GOT3 (cell line): ENCODE measurements at places on chromosomes 5 and 9.

- DNase-seq, result no peak
These were observed 372.3 kb upstream of the CDH18 start for GRCh38 chr5:20360263-20360662.

DNA sequence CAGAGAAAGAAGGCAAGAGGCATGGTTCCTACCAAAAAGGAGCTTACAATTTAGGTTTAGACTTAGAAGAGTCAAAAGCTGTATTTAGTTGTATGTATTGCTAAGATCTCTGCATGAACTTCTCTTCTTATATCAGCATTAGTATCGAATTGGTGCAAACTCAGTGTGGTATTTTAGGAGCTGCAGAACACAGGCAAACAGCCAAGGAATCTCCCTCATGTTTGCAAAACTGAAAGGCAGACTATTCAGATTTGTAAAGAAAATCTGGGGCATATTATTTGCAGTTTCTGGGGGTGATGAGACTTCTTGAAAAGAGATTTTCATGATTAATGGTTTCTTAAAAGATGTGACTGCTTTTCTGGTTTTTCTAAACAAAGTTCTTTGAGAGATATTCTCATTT lies 252.7 kb downstream of the CEMIP2 start:
- DNase-seq, result no peak

DNA sequence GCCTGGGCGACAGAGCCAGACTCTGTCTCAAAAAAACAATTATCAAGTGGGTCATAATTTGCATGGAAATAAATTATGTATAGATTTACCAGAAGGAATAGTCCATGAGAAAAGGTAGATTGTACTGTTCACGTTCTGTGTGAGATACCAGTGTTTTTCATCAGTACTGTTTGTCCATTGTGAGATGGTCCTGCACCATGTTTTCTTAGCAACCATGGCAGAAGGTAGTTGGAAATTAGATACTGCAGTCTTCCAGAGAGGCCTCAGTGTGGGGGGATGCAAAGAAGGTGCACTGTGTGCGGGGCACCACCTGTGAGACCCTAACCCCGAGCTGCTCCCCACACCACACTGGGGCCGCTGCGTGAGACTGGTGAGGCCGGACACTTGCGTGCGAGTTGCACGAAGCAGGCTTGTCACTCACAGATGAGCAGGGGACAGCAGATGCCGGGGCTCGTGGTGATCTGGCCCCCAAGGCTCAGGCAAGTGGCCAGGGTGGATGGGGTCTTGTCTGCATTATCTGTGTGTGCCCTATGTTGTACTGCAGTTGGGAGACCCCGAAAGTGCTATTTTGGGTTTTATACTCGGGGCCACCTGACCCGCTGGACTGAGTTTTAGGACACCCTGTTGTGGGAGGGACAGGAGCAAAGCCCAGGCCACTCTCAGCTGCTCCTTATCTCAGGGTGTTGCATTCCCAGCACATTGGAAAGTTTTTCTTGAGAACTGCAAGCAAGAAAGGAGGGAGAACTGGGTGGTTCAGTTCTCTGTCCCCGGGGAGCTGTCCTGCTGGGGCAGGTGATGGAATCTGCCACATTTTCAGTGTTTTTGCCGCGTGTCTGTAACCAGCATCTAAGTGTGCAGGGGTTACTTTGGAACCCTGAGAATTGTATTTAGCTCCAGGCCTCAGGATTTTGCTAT lies 61.9 kb downstream of the EHMT1 start:
- no peak for DNase-seq

- no peak for DNase-seq
These were observed 58.5 kb upstream of the GNE start for GRCh38 chr9:36316611-36317317.

DNA sequence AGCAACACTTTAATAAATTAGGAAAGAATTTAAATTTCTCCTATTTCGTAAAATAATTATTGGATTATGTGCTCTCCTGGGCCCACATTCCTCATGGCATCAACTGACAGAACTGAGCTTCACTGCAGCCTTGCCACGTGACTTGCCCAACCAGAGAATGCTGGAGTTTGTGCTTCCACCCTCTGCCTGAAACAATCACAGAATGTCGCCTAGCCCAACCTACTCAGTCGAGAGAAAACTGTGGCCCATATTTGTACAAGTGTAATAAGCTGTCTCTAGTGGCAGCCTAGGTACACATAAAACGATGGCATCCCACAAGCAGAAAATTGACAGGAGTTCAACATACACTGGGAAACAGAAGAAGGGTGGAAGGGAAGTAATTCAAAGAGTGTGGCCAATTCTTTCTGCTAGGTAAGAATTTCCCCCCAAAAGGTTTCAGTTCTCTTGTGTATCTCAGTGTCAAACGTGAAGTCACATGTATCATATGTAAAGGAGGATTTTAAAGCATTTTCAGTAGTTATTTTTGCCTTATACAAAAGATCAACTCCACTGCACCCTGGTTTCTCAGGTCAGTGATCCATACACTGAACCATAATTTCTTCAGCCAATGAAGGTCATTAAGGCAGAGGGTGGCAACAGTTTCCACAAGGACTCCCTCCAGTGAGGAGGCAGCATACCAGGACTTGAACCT lies 41.7 kb downstream of the ZNF608 start:
- DNase-seq, result no peak

GRCh38 chr5:149418910-149419531 lies 39.9 kb upstream of the IL17B start:
- DNase-seq, result no peak

DNA sequence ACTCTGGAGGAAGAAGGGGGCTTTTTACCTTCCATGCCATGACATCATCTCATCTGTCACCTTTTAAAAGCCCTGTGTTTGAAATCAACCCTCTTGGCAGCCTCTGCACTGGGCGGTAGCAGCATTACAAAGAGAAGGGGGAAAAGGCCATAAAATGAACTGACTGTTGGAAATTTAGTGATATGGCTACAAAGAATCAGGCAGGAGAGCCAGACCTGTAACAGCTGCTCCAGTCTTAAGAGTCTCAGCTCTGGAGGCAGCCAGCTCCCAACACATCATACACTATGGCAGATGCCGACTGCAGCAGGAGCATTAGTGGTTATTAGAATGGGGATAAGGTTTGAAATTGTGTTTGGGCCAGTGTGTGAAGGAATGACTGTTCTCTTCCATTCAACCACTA lies 257.5 kb downstream of the DMAC1 start:
- no peak for DNase-seq

- no peak for DNase-seq
These were observed 7.7 kb upstream of the DMRT2 start for GRCh38 chr9:1042466-1042865.

DNA sequence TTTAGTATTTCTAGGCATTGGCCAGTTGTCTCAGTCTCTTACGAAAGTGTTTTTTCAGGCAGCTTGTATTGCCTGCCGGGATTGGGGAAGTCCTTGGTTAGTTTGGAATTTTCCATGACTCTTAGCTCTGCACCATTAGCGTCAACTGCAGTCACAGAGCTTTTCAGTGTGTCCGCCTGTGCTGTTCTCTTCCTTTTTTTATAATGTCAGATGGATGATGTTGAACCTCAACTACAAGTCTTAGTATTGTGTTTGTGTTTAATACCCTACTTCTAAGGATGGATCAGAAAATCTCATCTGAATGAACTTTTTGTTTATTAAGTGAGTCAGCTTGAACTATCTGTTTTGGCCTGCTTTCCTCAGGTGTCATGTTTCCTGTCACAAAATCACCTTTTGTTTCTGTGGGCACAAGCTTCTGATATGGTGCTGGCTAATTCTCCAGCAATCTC lies 33.1 kb downstream of the ATP6V0E1 start:
- no peak for DNase-seq

- DNase-seq, result no peak
These were observed 1157.4 kb upstream of the CDH18 start for GRCh38 chr5:21145376-21145775.

- no peak for DNase-seq
These were observed 6.0 kb downstream of the RNF44 start for GRCh38 chr5:176530983-176531901.

GRCh38 chr5:3542158-3542557 lies 53.5 kb upstream of the IRX1 start:
- no peak for DNase-seq

GRCh38 chr5:113123618-113124017 lies 147.0 kb downstream of the DCP2 start:
- no peak for DNase-seq

- no peak for DNase-seq
These were observed 126.7 kb upstream of the SHB start for GRCh38 chr9:38195737-38196161.

GRCh38 chr9:132585954-132586829 lies 3.8 kb downstream of the BARHL1 start:
- DNase-seq, result no peak

- DNase-seq, result no peak
These were observed 185.0 kb downstream of the SREK1 start for GRCh38 chr5:66329078-66329477.

DNA sequence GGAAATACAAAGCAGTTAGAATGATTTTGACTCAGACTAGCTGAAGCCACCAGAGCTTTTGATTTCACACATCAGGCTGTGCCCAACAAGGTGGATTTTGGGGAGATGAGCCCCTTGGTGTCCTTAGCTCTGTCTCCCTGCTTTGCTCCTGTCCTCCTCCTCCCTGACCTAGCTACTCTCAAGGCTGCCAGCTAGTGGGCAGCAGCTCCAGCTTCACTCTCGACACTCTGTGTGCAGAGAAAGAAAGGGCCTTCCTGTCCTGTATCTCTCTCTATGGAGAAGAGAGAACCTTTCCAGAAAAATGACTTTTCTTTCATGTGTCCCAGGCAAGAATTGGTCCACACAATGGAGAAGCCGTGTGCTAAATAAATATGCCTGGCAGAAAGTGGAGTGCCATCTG lies 446.2 kb downstream of the SEMA5A start:
- no peak for DNase-seq

DNA sequence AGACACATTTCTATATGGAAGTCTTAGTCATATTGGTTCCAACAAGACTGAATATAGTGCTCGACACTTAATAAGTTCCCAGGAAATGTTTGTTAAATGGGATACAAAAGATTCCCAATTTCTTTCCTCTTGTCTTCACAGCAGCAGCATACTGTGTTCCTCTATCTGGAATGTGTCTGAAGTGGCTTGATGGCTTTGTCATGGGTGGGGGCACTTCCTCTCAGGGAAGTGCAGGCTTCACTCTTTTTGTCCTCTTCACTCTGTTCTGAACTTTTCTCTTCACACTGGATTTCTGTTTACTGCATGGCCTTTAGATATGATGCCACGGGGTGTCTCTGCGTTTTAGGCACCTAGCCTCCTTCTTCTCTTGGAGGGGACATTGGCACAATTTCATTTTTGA lies 127.7 kb upstream of the C9orf72 start:
- no peak for DNase-seq

- no peak for DNase-seq
These were observed 58.2 kb downstream of the CCNH start for GRCh38 chr5:87354496-87354895.

DNA sequence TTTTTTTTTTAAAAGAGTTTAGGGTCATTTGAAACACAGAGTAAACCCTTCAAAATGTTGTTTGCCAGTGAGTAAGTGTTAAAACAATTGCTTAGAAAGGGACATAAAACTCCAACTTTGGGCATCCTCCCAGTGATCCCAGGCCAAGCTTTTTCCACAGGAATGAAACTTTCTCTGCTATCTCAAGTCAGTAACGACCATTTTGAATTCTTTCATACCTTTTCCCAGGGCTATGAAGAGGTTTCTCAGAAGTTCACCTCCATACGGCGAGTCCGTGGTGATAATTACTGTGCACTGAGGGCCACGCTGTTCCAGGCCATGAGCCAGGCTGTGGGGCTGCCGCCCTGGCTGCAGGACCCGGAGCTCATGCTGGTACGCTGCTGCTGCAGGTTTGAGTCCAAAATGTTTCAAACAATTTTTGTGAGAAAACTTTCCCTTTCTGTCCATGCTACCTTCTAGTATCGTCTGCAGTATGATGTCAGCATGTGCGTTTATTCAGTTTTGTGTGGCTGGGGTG lies 16.8 kb downstream of the OTULIN start:
- no peak for DNase-seq

- no peak for DNase-seq
These were observed 62.6 kb downstream of the IL31RA start for GRCh38 chr5:55913466-55914413.

GRCh38 chr5:17255471-17256021 lies 38.1 kb downstream of the BASP1 start:
- no peak for DNase-seq

- DNase-seq, result no peak
These were observed 2.5 kb upstream of the RABL6 start for GRCh38 chr9:136805207-136805740.

GRCh38 chr5:607541-608428 lies 4.4 kb upstream of the CEP72 start:
- no peak for DNase-seq

DNA sequence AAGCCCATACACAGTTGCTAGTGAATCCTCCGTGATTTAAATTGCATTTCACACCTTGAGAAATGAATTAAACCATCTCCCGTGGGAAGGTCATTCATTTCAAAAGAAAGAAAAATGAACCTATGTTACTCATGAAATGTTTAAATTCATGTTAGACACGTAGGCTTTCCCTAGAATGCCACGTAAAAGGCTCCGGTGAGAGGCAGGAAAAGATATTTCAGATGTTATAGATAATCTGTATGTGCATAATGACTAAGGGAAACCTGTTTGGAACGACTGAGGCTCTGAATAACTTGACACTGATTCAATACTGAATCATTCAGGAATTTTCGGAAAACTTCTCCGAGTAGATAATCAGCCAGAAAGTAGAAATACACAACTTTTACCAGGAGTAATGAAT lies 134.3 kb upstream of the ICE1 start:
- DNase-seq, result no peak

DNA sequence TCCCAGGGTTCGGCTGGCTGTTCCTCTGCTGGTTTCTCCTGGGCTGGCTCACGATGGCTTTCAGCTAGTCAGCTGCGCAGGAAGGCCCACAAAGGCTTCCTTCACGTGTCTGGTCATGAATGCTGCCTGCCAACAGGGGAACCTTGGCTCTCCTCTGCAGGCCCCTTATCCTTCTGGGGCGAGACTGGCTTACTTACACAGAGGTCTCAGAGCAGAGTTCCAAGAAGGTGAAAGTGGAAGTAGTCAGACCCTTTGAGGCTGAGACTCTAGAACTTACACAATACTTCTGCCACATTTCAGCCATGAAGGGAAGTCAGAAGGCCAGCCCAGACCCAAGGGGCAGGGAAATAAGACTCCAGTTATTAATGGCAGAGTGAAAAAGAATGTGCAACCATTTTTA lies 99.5 kb downstream of the LHFPL2 start:
- DNase-seq, result no peak
